ENCODE measurements at places on chromosomes 7 and 10. TPM values are rescaled to one million over a fixed set of nuclear protein-coding genes. Genes with fewer than 3 reads are reported as not detected.

MAT1A gene
- not detected for total RNA-seq

PNLIPRP1 gene
- total RNA-seq: not detected

ASIC3 gene
- total RNA-seq: 3.9 TPM

PYROXD2 gene
- total RNA-seq: 7.9 TPM

RARRES2 gene
- not detected for total RNA-seq
